ENCODE measurements at places on chromosomes 1 and 21. TPM values are rescaled to one million over a fixed set of nuclear protein-coding genes. Genes with fewer than 3 reads are reported as not detected.

HSF2BP gene
- 10.6 TPM for total RNA-seq

LRRC39 gene
- total RNA-seq: not detected

GSTM5 gene
- total RNA-seq: not detected

CLEC20A gene
- 0.28 TPM for total RNA-seq

OR2T35 gene
- not detected for total RNA-seq

NUDT4B gene
- 16.9 TPM for total RNA-seq

UMODL1 gene
- not detected for total RNA-seq

RBBP4 gene
- total RNA-seq: 139 TPM

PRAMEF20 gene
- total RNA-seq: not detected

FCGR3B gene
- not detected for total RNA-seq

ZNF669 gene
- total RNA-seq: 5.2 TPM

PATJ gene
- 29.6 TPM for total RNA-seq

VAV3 gene
- 7.3 TPM for total RNA-seq

TMEM52 gene
- 8.2 TPM for total RNA-seq

ELAPOR1 gene
- total RNA-seq: 0.23 TPM

OR10J1 gene
- not detected for total RNA-seq

SDF4 gene
- 130 TPM for total RNA-seq

VCAM1 gene
- 0.07 TPM for total RNA-seq

SFN gene
- total RNA-seq: 1,524 TPM

DISP3 gene
- total RNA-seq: 0.37 TPM

AZIN2 gene
- 2.8 TPM for total RNA-seq

IL22RA1 gene
- 2.1 TPM for total RNA-seq

SLC2A5 gene
- total RNA-seq: 0.42 TPM

PLEKHG5 gene
- total RNA-seq: 42.2 TPM

ST6GALNAC5 gene
- 0.60 TPM for total RNA-seq

ZSWIM5 gene
- 0.07 TPM for total RNA-seq

TNFRSF9 gene
- not detected for total RNA-seq

ZYG11A gene
- total RNA-seq: 0.63 TPM

GPATCH3 gene
- total RNA-seq: 21.1 TPM

GPR3 gene
- 0.14 TPM for total RNA-seq

S100A8 gene
- 1,254 TPM for total RNA-seq

DYNLT5 gene
- total RNA-seq: not detected

GUCA2A gene
- total RNA-seq: not detected

MROH9 gene
- not detected for total RNA-seq

F5 gene
- 0.07 TPM for total RNA-seq

INSRR gene
- total RNA-seq: not detected

IL12RB2 gene
- 0.56 TPM for total RNA-seq

GON4L gene
- total RNA-seq: 13.3 TPM

CCDC185 gene
- total RNA-seq: not detected

AMY1C gene
- total RNA-seq: 1.4 TPM

Measured in airway epithelial cell (primary cell).